Ascending aorta (tissue), 2 donors: ENCODE measurements at places on chromosomes 4 and X.

DNA sequence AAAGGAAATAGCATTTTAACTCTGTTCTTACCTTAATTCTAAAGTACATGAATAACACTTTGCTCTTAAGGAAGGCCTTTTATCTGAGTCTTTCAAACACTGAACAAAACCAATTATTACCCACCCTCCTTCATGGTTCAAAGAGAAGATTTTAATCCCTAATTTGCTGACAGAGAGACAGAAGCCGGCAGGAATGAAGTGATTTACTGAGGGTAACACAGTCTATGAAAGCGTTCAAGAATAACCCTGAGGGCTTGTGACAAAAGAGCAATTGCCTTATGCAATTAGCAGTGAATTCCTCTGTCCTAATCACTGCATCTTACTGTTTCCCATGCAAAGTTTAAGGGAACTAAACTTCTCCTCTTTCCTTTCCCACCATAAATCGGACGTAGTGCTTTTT is 144.1 kb downstream of the PACRGL start:
- DNase-seq = no peak

DNA sequence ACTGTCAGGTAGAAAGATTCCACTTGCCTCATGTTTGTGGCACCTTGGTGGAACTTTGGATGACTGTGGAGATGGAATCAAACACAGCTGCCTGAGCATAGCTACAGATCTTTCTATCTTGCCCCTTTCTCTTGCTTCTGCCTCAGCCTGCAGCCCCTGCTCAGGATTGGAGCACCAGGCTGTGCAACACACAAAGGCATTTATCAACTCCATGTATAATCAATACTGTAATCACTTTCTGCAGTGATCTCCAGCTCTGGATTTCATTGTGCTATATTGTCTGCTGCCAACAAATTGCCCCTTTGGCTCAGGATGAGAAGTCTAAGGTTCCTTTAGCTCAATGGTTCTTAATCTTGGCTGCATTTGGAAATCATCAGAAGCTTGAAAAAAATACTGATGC is 86.3 kb upstream of the PRPS1 start:
- DNase-seq = no peak

DNA sequence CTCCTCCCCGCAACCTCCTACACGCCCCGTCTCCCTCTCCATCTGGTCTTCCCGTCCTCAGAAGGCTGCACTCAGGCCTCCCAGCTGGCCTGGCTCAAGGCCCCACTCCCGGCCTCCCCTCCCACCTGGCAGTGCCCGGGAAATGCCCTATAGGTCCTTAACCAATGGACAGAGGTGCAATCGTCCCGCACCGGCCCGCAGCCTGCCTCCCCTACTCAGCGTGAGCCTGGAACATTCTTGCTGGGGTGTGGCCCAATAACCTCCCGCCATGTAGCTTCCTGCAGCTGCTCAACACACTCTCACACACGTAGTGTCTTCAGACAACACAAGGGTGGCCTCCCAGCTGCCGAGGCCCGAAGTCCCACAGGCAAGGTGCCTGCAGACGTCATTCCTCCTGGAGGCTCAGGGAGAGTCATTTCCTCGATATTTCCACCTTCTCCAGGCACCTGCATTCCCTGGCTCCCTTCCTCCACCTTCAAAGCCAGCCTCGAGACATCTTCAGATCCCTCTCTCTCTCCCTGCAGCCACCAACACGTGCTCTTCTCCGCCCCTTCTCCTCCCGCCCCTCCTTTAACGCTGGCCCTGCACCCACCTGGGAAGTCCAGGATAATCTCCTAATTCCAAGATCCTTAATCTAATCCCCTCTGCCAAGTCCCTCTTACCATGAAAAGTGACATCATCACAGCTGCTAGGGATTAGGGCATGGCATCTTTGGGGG is 56.2 kb downstream of the ADRA2C start:
- no peak for DNase-seq

DNA sequence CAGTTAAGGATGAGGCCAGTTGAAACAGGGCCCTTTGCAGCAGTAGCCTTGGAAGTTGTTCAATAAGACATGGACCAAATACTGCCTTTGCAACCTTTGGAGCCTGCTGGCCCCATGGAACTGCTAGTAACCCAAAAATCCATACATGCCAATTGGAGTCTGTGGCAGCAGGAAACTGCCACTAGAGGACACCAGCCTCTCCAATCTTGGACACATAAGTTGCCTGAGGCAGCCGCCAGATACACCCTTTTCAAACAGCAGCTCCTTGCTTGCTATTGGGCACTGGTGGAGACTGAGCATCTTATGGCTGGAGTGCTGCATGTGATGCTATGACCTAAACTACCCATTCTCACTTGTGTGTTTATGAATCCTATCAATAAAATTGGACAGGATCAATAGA is 14.8 kb upstream of the LAP3 start:
- no peak for DNase-seq

DNA sequence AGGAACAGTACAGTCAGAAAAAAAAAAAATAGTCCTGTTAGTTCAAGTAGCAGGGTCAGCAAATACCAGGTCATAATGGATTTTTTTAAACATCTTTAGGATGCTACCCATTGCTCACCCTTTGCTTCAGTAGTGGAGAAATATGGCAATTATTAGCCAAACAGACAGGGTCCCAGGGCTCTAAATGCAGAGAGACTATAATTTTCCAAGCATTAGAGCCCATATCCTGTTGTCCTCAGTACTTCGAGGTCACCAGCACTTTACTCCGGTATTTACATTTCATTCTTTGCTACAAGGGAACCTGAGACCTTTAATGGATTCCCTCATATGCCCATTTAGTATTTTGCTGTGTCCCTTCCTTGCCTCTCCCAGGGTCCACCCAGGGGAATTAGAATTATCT is 1562.9 kb upstream of the TENM3 start:
- DNase-seq = no peak

DNA sequence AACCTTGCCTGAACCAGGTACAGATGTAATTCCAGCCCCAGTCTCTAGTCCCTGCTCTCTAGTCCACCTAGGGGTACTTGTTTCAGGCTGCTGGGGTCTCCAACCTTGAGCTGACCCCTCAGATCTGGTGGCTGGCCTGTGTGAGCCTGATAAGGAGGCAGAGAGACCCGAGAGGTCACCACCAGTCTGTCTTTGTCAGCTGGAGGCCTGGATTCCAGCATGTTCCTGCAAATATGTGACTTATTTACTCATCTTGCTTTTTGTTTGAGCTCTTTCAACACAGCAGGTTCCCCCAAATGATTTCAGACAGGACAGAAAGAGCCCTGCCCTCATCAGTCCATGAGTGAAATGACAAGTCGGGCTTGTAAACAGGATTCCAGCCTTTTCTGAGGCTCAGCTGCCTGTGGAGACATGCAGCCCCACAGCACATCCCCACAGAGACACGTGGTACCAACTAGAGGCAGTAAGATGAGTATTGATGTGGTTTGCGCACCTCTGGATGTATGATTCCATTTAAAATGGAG is 37.5 kb upstream of the STK26 start:
- DNase-seq = no peak

DNA sequence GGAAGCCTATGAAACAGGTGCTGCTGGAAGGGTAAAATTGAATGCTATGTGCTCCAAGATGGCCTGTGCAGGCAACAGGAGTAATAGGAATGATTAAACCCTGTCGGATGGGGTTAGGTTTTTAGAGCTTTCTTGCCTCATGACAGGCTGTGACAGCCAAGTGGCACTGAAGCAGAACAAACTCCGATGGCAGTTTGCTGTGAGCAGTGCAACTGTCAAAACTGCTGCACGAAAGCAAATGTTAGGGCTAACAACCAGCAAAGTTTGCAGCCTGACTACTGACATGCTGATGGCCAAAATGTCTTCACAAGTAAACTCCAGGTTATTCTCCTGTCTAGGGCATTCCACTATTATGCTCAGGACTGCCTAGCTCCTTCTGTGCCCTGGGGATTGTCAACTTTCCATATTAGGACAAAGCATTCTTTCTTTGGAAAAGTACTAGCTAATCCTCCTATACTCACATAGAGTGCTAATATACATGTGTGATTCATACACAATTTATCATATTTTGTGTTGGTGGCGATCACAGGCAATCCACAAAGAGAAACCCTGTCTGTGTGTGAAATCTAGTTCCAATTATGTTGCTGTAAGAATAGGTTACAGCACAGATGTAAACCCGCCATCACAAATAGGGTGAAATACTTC is 486.6 kb upstream of the TENM3 start:
- no peak for DNase-seq

- no peak for DNase-seq
Measured at GRCh38 chr4:112502871-112503270, 13.1 kb downstream of the NEUROG2 start.

DNA sequence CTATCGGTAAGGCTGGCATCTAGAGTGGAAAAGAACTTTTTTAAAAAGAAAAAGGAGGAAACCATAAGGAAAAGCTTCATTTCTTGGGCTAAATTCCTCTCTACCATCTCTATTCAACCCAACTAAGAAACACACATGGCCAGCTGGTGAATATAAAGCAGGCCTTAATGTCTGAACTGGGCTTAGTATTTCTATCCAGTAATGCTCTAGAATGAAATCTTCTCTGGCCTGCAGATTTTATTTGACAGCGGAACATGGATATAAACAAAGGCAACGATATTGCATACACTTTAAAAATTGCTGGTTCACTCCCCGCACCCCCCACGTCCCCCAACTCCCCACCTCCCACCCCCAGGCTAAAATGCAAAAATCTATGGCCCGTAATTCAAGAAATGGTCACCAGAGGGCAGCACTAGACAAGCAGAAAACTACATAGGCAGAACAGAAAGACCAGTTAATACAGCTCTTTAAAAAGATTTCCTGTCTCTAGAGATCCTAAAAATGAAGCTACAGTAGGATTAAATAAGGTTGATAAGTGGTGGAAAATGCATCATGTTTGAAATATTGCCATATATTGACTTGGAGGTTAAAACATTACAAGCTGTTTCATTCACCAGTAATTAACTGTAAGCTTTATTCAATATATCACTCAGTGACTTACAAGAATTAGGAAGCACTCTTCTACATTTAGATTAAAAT is 155.2 kb upstream of the GALNT7 start:
- DNase-seq = no peak

- no peak for DNase-seq
Measured at GRCh38 chr4:152462047-152462446, 73.8 kb downstream of the FBXW7 start.

DNA sequence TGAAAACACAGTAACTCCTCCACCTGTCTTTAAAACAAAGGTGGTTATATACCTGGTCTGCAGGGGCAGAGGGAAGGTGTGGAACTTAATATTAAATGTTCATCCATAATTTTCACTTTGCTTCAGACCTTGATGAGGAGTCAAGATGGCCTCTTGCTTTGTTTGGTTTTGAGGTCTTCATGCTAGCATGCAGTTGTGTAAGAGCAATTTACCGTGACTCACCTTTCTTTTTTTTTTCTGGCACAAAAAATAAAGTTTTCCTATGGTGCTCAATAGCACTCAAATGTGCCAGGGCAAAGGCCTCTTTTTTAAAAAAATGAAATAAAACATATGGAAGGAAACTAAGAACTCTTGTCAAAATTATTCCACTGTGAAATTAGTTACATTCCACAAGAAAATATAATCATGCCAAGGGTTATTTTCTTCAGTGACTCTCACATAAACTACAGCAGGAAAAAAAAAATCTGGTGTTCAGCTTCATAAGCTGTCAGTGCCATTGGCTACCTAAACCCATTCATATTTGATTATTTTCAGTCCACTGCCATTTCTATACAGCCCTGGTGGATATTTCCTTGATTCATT is 128.2 kb downstream of the SLC7A11 start:
- DNase-seq = no peak

GRCh38 chr4:6154875-6155274 is 45.5 kb downstream of the JAKMIP1 start:
- no peak for DNase-seq

- no peak for DNase-seq
Measured at GRCh38 chr4:156963419-156963818, 8.2 kb downstream of the PDGFC start.

DNA sequence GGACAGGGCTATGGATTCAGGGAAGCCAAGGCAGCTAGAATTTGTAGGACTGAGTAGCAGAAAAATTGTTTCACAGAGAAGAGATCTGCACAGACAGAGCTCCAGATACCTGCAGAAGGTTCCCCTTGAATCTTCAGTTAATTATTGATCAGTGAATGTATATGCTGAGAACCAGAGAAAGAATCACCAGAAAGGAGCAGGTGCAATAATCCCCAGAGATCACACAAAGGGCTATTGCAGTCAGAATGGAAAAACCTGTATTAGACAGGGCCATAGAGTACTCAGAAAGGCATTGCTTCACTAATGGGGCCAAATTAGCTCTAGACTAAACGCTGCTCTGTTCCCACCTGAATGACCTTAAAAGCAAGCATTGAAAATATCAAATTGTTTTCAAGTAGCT is 35.5 kb upstream of the SMAD1 start:
- DNase-seq = no peak

DNA sequence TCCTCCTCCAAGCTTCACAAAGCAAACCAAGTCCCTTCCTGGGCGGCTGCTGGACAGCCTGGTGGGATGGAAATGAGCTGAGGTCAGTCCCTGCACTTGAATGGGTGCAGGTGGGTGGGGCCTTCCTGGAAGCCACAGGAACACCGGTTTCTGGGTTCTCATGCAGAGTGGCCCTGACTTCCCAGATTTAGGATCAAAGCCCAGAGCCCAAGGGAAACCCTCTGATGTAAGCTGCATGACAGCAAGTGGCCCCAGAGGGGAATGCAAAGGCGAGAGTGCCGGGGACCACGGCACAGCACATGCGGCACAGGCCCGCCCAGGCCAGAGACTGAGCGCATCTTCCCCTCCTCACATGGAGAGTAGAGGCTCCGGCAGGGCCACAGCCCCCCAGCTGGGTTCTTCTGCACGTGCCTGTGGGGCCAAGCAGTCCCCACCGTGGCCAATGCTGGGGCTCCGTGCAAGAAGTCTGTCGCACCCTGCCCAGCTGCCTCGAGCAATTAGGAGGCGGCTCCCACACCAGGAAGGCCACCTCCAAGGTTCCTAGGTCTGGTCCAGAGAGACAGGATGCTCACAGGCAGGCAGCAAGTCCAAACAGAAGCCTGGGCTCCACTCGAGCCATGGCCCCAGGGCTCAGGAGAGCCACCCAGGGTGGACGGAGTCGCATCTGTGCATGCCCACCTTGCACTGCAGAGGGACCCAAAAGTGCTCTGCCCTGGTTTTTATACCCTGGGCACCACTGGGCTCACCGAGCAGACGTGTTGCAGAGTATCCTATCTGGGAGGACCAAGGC is 83.0 kb downstream of the HTRA3 start:
- DNase-seq = no peak

GRCh38 chrX:115324194-115324593 is 34.7 kb downstream of the LUZP4 start:
- DNase-seq = no peak

DNA sequence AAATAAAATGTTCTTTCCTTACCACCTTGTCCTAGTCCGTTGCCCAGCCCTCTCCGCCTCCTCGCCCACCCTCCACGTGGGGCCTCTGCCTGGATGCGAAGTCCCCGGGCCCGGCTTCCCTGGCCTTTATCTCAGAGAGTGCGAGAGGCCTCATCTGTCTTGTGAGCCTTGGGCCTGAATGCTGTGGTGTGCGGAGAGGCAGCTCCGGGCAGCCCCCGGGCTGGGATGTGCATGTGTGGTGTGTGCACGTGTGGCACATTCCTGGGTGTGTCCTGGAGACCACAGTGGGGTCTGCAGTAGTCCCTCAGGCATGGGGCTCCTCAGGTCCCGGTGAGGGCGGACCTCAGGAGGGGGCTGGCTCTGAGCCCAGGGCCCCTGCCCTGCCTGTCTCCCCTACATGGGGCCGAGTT is 31.4 kb downstream of the DOK7 start:
- no peak for DNase-seq
